ENCODE measurements at places on chromosomes 1 and 21.

- no peak for DNase-seq
Measured at GRCh38 chr1:113545210-113545609, 154.9 kb downstream of the MAGI3 start.

DNA sequence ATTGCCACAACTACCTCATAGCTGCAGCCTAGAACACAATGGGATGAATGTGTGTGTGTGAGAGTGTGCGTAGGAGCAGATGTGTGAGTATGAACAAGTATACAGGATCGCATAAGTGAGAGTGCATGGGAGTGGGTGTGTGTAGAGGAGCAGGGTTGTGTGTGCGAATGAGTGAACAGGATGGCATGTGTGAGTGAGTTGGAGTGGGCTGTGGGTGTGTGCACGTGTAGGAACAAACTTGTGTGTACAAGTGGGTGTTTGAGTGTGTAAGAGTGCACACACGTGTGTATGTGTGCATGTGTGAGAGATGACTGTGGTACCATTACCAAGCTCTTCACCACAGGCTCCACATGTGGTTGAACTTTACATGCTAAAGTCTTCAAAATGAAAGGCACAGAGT is 175.4 kb upstream of the EDN2 start:
- DNase-seq: no peak

- no peak for DNase-seq
Measured at GRCh38 chr1:211703812-211704537, 28.6 kb upstream of the NEK2 start.

DNA sequence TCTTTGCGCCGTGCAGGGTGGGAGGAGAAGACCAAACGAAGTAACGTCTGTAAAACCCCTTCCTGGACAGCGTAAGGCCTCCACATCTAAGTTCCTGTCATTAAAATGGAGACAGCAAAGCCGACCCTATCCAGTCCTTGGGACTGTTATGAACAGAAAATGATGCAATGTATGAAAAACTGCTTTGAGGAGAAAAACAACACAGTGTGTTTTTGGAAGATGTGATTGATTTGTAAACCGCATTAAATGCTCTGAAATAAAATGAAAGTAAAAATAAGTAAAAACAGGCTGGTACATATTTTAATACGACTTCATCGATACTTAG is 827 bp upstream of the URB1 start:
- DNase-seq: no peak

DNA sequence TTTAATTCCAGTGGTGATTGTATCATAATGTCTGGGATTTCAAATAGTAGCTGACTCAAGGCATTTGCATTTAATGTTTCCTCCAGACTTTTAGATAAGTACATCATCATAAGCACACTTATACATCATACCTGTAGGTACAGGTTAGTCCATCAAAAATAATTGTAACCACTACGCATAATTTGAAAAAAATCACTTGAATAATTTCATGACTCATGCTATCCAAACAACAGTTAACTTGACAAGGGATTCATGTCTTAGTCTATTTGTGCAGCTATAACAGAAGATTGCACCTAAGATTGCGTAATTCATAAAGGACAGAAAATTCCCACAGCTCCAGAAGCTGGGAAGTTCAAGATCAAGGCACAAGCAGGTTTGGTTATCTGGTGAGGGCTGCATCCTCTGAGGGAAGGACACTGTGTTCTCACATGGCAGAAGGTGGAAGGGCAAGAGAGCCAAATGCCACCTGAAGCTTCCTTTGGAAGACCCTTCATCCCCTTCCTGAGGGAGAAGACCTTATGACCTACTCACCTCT is 801.7 kb upstream of the BRINP3 start:
- DNase-seq: no peak

GRCh38 chr1:156385534-156386031 is 16.6 kb downstream of the RHBG start:
- peak; percentile 74 for DNase-seq

DNA sequence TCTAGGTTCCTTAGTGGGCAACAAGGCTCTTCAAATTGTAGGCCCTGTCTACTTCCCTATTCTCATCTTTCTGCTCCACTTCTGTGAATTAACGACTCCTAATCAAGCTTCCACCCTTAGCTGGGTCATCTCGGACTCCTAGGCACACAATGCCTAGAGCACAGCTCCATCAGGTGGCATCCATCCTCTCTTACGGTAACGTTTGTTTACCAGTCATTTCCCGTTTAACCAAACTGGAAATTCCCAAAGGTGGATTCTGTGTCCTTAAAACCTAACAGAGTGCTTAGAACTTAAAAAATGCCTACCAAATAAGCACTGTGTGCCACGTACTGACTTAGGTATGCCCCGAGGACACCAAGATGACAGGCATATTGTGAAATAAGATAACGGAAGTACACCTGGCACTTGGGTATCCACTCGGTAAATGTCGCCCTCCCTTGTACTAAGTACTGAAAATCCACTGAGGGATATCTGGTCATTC is 1.5 kb downstream of the PARP1 start:
- DNase-seq: peak; percentile 16

DNA sequence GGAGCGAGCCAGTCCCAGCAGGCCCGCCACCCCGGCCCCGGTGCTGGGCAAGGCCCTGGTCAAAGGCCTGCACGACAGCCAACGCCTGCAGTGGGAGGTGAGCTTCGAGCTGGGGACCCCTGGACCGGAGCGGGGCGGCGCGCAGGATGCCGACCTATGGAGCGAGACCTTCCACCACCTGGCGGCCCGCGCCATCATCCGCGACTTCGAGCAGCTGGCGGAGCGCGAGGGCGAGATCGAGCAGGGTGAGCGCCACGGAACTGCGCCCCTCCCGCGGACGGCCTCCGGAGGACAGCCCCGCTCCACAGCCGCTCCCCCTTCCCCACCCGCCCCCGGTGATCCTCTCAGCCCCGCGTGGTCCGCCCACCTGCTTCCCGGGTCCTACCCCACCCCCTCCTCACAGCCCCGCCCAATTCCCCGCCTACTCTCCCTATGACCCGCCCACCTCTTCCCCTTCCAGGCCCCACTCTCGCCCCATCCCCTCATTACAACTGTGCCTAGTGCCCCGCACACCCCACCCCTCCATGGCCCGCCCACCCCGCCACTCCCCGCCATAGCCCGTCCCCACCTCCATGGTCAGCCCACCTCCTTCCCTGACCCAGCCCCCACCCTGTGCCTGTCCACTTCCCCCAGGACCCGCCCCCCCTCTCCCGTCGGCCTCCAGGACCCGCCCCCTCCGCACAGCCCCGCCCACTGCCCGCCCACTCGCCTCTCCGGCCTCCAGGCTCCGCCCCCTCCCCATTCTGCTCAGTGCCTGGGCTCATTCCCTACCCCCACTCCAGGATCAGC is 52.7 kb downstream of the VWA5B1 start:
- peak; percentile 38 for DNase-seq

GRCh38 chr1:25131794-25132193 is 100.5 kb downstream of the SYF2 start:
- DNase-seq: no peak

GRCh38 chr1:6874298-6874697 is 89.0 kb downstream of the CAMTA1 start:
- DNase-seq: no peak

- DNase-seq: no peak
Measured at GRCh38 chr1:198687429-198687828, 48.6 kb downstream of the PTPRC start.

- no peak for DNase-seq
Measured at GRCh38 chr1:71586030-71586429, 505.2 kb upstream of the ZRANB2 start.

GRCh38 chr1:114334297-114334696 is 176.7 kb downstream of the TRIM33 start:
- no peak for DNase-seq

DNA sequence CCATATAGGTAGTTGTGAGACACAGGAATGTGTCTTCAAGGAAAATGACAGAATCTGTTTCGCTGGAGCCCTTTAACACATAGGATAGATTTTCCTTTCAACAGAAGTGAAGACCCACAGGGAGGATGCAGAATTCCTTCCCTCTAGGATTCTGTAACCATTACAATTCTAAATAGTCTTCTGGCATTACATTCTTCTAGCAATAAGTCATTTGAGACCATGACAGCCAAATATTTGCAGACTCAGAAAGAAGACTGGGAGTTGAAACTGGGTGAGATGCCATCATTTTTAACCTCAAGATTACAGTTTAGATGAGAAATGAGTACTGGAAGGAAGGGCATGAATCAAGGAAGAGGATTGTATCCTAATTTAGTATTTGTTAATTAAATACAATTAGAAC is 61.6 kb downstream of the ZBTB18 start:
- DNase-seq: no peak

- DNase-seq: no peak
Measured at GRCh38 chr1:207908107-207908734, 2.7 kb downstream of the CD34 start.

- DNase-seq: no peak
Measured at GRCh38 chr1:11674488-11674887, 6.5 kb downstream of the MAD2L2 start.

DNA sequence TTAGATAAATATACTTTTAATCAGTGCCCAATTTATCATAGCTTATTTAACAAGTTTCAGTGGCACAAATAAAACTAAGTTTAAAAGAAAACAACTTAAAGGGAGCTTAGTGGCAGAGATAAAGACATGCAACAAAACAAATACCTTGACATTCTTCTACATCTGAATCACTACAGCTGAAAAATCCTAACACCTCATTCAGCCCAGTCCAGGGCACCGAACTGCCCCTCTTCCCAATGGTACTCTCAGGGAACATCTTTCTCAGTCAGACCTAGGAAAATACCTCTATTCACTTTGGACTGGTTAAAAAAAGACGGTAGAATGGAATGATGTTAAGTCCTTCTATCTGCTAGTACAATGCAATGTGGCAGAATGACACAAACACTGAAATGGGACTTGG is 8.3 kb downstream of the OTUD7B start:
- no peak for DNase-seq

- no peak for DNase-seq
Measured at GRCh38 chr1:26705788-26706311, 10.0 kb downstream of the ARID1A start.

GRCh38 chr1:88695781-88696180 is 11.7 kb downstream of the PKN2 start:
- no peak for DNase-seq

- DNase-seq: no peak
Measured at GRCh38 chr1:16248603-16249516, 11.9 kb upstream of the CPLANE2 start.

DNA sequence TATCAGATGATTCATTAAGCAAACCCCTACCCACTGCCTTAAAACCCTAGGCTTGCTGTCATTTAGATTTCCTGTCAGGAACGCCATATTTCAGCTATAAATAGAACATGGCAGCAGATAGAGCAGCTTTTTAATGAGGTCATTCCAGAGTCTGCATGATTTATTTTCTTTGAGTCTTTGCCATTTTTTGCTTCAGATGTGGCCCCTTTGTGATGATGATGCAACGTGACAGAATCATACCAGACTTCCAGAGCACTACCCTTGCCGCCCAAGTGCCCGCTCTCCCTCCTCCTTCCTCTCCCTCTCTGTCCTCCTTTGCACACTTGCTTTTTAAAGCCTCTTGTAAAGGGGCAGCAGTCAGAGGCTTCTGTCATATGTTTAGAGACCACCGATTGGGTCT is 55.5 kb upstream of the TRIM67 start:
- DNase-seq: no peak

DNA sequence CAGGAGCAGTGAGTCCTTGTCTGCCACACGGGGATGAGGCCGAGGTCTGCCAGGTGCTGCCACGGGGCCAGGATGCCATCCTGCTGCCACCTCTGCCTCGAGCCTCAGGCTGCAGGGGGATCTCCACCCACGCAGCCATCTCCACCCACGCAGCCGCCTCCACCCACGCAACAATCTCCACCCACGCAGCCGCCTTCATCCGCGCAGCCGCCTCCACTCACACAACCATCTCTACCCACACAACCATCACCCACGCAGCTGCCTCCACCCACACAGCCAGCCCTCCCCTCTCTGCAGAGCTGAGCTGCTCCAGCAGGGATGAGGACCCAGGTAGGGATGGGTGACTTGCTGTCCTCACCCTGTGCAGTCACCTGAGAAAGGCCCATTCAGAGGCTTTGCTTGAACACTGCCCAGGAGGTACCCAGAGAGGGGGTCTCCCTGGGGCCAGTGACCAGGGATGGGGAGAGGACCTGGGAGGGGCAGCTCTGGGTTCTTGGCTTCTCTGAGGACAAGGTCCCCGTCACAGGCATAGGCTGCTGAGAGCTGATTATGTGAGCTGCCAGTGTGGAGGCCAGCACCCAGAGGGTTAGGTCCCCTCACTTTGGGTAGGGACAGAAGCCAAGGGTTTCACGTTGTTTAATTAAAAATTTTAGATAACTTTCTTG is 46.6 kb upstream of the TTC34 start:
- DNase-seq: no peak

- DNase-seq: no peak
Measured at GRCh38 chr21:42627527-42628289, 25.7 kb upstream of the PDE9A start.

DNA sequence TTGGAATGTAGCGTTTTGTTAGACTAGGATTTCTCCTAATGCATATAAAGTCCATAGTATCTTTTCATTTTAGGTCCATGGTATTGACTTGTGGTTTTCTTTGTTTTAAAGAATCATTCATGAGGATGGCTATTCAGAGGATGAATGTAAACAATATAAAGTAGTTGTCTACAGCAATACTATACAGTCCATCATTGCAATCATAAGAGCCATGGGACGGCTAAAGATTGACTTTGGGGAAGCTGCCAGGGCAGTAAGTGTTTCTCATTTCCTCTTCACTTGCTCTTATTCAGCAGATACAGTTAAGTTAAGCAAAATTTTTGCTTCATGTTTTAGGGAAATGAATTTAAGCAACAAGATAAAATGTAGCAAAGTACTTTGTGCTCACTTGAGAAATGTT is 25.4 kb downstream of the GNAI3 start:
- no peak for DNase-seq

DNA sequence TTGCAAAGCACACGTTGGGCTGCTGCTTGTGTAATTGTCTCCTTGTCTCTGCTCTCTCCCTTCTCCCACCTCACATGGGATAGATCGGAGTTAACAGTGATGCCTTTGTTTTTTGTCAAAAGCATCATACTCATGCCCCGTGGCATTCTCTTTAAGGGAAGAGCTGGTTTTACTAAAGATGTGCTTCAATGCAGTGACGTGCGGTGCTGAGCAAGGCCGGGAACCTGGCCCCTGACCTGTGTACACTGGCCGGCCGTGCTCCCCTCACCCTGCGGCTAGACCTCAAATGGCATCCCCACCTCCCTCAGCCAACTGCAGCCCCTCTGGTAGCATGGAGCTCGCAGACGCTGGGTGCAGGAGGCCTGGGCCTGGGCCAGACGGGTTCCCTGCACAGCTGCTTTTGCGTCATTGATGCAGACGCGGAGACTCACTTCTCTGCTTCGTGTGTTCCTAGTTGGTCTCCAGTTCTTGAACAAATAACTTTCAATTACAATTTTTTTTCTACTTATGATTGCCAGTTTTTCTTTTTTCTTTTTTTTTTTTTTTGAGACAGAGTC is 19.9 kb downstream of the AGPAT3 start:
- no peak for DNase-seq

DNA sequence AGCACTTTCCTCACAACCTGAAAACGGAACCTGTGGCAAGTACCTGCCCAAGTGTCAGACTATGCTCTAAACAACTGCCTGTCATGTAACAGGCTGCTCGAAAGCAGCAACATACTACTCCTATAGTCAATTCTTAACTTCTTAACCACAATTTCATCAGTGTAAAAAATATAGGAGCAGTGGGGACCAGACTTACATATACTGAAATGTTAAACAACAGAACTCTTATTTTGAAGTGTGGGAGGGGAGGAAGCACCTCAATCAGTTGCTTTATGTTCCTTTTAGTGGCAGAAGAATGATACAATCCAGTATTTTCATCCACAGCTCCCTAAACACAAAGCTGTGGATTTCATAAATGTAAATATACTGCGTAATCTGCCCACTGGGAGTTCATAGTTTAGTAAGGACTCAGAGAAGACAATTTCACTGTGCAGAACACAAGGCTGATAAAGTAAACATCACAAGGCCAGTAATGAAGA is 44.2 kb downstream of the WLS start:
- DNase-seq: no peak

Data from naive thymus-derived CD4-positive, alpha-beta T cell (primary cell).